ENCODE measurements at places on chromosomes 3 and 15.

DNA sequence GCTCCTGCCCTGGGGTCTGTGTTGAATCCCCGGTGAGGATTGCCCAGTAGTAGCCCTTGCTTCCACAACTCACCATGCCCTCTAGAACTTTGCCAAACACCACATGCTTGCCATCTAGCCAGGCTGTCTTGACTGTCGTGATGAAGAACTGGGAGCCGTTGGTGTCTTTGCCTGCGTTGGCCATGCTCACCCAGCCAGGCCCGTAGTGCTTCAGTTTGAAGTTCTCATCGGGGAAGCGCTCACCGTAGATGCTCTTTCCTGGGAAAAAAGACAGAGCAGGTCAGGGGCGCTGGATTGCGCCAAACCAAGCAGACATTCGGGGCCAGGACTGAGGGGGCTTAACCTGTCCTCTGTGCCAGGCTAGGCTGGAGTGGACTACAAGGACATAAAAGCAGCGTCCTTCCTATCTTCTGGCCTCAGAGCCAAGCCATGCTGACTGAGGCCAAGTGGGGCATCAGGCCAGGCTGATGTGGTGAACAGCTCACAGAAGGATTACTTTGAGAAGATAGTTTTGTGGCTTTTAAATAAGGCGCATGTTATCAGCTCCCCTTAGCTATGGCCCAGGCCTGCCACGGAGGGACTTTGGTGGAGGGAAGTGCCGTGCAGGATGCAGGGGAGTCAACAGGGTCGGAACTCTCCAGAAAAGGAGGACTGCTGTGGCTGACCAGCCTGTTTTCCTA, 5.3 kb downstream of the SNX22 start:
- DNase-seq = no peak

GRCh38 chr3:127206154-127206553, 13.2 kb downstream of the PRR23E start:
- no peak for DNase-seq

DNA sequence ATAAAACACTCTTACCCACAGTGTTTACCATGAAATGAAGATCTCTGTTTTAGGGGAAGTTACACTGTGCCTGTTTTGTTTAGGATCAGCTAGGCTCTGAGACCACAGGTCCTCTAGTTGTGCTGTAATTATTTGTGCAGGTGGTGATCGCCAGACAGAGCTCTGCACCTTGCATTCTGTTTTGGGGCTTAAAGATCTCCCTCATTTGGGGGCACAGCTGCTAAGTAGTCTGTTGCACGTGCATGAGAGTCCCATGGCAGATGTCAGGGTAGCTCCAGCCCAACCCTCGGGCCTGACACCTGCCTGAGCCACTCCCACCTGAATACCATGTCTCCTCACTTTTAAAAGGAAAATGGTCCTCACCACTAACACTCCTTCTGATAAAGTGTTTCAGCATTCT, 12.4 kb downstream of the C3orf20 start:
- no peak for DNase-seq

- no peak for DNase-seq
These were observed 42.9 kb downstream of the CFAP20DC start for GRCh38 chr3:59006634-59007517.

- no peak for DNase-seq
These were observed 307.6 kb downstream of the GAP43 start for GRCh38 chr3:115930922-115931321.

GRCh38 chr15:35282965-35283496, 197.9 kb upstream of the NANOGP8 start:
- DNase-seq = no peak

GRCh38 chr3:86654806-86655460, 336.0 kb downstream of the VGLL3 start:
- DNase-seq = no peak

DNA sequence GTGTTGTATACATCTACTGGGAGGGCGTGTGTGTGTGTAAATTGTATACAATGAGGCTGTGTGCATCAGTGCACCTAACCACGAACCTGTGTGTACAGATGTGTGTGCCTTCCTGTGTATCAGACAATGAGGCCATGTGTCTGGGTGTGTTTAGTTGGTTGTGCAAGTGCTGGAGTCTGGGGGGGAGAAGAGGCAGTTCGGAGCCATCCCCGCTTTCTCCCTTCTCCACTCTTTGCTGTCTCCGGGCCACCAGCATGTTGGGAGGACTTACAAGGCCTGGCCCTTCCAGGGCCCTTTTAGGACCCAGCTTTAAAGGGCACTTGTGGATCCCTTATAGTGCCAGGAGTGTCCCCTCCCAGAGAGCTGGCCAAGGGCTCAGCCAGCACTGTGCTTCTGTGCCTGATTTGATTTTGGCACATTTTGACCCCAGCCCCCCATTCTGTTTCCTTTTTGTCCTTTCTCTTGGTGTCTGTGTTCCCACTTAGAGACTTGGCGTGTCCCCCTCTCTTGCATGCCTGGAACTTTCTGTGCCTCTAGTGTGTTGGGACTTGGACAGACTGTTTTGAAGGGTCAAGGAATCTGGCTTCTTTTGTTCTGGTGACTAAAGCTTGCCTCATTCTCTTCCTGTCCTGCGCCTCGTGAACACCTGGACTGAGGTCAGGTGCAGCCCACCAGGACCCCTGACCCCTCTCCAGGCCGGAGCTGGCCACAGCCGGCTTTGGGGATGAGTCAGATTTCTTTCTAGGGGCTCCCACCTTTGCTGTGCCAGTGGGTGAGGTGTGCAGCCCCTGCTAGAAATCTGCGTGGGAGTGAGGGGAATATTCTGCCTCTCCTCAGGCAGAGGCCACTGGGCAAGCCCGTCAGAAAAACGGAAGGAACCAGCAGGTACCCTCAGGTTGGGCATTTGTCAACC, 1.5 kb downstream of the CTDSPL start:
- no peak for DNase-seq

- peak; percentile 18 for DNase-seq
These were observed 5.2 kb downstream of the CAPN3 start for GRCh38 chr15:42364529-42364928.

GRCh38 chr3:146540236-146540635, 4.2 kb downstream of the PLSCR1 start:
- DNase-seq = no peak

DNA sequence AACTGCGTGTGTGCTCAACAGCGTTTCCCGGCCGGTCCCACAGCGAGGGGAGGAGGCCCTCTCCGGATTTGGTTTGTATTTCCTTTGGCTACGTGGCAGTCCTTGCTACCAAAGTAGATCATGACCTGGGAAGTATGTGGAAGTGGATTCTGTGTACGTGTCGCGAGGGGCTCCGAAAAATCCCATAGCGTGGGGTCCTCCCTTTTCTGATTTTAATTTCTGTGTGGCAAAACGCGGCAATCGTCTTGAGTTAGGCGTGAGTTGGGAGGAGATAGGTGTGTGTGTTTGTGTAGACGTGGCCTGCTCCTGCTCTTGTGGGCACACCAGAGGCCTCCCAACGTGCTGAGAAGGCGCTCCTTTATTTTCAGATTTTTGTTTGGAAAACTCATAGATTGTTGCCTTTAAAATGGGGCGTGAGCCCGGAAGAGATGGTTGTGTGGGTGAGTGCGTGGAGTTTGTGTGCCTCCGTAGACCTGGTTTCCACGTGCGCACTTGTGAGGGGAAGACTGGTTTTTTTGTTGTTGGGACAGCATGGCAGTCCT, 1.2 kb downstream of the TRIM71 start:
- no peak for DNase-seq

DNA sequence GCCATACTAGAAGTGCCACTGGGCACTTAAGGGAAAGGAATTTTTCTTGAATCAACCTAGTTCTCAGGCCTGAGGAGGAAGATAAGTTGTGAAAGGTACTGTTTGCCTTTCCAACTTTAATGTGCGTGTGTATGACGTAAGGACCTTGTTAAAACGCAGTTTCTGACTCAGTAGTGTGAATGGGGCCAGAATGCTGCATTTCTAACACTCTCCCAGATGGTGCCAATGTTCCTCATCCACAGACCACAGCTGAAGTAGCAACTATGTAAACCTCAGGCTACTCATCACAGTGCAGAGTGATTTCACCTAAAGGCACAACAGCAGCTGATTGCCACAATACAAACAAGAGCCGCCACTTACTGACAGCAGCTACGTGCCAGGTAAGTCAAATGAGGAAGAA, 103.6 kb downstream of the OTOL1 start:
- DNase-seq = no peak

GRCh38 chr3:8757551-8758518, 11.6 kb downstream of the OXTR start:
- DNase-seq = peak; percentile 45

DNA sequence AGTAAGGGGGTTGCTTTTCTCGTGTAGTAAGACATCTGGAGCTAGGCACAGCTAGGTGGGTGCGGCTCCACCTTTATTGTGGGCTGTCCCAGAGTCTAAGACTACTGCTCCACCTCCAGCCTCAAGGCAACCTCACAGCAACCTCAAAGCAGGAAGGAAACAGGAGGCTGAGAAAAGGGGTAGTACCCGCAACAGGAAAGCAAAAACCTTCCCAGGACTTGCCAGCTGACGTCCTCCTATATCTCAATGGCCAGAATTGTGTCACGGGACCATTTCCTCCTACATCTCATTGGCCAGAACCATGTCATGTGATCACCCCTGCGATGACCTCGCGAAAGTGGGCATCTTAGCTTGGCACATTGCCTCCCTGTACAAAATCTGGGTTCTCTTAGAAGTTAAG, 4.3 kb upstream of the GPR160 start:
- DNase-seq = no peak

DNA sequence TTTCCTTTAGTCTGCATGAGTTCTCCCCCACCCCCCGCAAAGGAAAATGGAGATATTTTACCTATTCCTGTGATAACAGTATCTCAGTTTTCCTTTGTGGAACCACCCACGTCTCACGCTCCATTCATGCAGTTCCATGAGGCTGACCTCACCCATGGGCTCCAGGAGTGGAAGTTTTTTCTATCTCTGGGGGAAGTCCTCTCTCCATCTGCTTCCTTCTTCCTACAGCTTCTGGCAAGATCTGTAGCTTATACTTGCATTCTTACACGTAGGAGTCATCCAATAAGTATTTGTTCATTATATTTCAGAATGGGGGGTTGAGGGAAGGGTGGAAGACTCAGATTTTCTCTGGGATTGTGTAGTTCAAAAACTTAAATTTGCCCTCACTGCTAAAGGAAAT, 5.8 kb upstream of the GLCE start:
- no peak for DNase-seq
